ENCODE measurements at places on chromosomes 12 and 14.

DNA sequence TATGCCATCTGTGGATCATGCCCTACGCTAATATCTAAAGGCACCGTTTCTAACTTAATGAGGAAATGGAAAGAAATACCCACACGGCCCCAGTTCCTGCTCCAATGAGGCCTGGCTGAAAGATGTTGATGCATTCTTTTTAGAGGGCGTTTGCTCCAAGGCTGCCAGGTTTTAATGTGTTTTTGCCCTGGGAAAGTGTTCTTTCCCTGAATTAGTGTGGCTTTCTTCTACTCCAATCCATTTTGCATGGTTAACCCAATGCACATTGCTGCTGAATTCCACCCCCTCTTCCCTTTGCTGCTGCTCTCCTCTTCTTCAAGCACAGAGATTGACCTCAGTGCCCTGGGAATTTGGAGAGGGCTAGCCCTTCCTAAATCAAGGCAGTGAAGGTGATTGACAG lies 1.1 kb downstream of the MYF5 start:
- DNase-seq: no peak

DNA sequence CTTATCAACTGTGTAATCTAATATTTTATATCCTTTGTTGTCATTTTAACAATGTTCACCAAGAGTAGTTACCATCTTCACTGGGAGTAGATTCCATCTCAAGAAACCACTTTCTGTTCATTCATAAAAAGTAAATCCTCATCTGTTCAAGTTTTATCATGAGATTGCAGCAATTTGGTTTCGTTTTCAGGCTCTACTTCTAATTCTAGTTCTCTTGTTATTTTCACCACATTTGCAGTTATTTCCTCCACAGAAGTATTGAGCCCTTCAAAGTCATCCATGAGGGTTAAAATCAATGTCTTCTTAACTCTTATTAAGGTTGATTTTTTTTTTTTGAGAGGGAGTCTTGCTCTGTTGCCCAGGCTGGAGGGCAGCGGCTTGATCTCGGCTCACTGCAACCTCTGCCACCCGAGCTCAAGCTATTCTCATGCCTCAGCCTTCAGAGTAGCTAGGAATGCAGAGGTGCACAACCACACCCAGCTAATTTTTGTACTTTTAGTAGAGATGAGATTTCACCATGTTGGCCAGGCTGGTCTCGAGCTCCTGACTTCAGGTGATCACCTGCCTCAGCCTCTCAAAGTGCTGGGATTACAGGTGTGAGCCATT lies 276.6 kb downstream of the ACSS3 start:
- no peak for DNase-seq

GRCh38 chr14:74904635-74905503 lies 18.2 kb downstream of the RPS6KL1 start:
- DNase-seq: no peak

- DNase-seq: no peak
Observed at GRCh38 chr14:78310272-78310671, 140.1 kb downstream of the NRXN3 start.

DNA sequence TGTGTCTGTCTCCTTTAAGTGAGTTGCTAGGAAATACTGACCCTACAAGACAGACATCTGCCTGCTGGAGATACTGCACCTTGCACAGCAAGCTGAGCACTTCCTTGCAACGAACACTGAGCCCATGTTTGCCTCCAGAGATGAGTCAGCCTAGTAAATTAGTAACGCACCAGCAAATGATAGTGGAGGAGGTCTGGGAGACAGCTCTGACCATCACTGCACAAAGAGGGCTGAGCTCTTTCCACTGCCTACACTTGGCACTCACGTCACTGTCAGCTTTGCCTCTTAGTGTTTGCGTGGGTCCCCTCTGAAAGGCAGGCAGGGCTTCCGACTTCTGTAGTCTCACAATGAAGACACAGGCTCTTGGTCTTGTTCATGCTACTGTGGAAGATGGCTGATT lies 109.0 kb downstream of the APAF1 start:
- no peak for DNase-seq

GRCh38 chr12:58034311-58034710 lies 92.9 kb downstream of the ATP23 start:
- no peak for DNase-seq

GRCh38 chr12:89064151-89064550 lies 288.1 kb downstream of the DUSP6 start:
- DNase-seq: no peak

DNA sequence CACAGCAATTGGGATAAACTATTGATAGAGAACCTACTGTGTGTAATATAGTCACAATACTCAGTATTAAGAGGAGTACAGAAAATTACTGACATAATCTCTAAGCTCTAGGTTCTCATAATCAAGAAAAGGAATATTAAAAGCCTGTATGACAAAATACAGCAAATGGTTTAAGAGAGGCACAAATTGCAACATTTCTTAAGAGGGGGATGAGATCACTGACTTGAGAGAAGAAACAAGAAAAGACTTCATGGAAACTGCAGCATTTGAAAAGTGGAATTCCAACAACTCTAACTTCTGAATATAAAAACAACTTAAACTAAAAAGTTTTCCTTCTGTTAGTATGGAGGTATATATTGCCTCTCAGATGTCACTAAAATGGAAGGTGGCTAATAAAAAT lies 89.7 kb downstream of the NUMB start:
- DNase-seq: no peak

GRCh38 chr12:34394211-34395055 lies 372.1 kb downstream of the ALG10 start:
- DNase-seq: no peak

GRCh38 chr14:75310295-75311111 lies 31.9 kb downstream of the FOS start:
- no peak for DNase-seq

- no peak for DNase-seq
Observed at GRCh38 chr14:61328626-61329262, 7.4 kb downstream of the PRKCH start.

- no peak for DNase-seq
Observed at GRCh38 chr14:98864211-98864610, 407.8 kb downstream of the BCL11B start.

DNA sequence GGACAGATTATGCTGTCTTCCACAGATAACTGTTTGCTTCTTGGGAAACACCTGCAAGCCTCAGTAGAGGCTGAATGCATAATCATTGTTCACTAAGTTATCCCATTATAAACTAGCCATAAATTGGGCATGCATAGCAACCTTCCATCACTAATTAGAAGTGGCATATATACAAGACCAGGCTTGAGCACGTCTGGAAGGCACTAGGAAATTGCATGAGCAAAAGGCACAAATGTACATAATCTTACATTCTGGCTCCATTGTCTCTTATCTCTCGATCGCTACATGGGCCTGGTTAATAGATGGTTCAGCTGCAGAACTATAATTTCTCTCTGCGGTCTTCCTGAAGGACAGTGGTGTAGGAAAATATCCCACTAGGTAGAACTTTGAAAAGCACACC lies 679.2 kb downstream of the RPL10L start:
- no peak for DNase-seq

DNA sequence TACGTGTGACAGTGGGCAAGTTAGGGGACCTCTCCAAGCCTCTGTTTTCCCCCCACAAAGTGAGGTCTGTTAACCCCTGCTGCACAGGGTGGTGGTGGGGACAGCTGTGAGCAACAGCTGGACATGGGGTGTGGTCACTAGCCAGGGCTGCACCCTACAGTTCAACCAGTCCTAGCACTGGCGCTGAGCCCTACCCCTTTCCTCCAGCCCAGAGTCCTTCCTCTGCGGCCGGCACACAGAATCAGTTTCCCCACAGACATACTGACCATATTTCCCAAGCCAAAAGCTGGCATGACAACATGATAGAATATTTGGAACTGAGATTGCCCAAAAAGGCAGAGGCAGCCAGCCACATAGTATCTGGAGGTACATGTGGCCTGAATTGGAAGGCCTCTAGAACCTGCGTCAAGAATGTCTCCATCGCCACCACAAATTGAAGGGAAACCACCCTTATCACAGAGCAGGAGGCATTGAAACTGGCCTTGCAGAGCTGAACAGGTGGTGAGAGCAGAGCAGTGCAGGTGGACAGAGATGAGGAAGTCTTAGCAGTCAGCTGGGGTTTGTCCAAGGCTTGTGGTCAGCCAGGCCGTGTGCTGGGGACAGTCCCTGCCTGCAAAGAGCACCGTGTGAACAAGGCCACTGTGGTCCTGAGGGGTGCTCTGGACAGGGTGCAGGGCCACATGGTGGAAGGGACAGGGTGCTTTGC lies 21.2 kb downstream of the DEGS2 start:
- DNase-seq: no peak

DNA sequence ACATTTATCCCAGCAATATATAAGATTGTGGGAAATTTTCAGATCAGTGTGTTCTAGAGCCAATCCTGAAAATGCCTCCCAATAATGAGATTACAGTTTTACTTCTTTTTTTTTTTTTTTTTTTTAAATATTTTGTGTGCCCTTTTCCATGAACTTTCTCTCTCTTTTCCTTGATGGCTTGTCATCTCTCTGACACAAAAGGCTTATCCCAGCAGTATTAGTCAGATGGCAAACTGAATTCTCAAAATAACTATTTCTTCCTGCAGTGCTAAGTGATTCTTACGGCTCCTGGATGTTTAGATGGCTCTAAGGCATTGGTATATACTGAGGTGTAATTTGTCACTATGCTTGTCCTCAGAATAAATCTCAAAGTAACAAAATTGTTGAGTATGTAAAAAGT lies 86.7 kb downstream of the LRP6 start:
- DNase-seq: no peak

GRCh38 chr14:53979747-53980642 lies 23.4 kb upstream of the BMP4 start:
- DNase-seq: no peak

DNA sequence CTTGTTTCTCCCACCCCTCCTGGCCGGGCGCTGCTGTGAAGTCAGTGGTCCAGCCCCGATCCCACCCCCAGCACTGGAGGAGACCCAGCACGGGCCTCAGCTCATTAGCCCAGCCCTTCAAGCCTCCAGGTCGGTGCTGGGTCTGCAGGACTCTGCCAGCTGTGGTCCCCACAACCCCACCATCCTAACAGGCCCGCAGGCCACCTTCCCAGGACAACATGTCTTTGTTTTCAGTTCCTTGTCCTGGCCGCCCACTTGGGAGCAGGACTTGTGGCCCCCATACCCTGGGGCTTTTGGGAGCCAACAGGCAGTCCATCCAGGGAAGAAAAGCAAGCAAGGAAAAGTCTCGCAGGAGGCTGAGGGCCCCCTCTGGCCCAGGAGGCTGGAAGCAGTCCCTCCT lies 60.0 kb downstream of the HRK start:
- no peak for DNase-seq

- DNase-seq: no peak
Observed at GRCh38 chr14:104860414-104860813, 4.7 kb upstream of the CEP170B start.

- DNase-seq: no peak
Observed at GRCh38 chr12:114194066-114194465, 211.9 kb downstream of the TBX5 start.

DNA sequence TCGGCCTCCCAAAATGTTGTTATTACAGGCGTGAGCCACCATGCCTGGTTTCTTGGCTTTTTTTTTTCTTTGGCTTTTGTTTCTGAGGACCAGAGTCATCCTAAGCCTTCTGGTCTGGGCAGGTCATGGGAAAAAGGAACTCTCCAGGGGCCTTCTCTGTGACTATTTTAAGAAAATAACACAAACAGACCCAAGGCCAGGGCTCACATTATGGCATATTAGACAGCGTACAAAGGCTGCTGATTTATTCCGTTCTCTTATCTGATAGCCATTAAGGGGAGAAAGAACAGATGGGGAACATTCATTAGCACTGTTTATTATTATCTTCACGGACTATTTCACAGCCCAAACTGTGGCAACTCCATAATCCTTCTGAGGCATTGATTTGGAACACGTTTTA lies 28.8 kb upstream of the MANSC4 start:
- peak; percentile 41 for DNase-seq

- peak; percentile 87 for DNase-seq
Observed at GRCh38 chr12:119692410-119692809, 24.5 kb downstream of the PRKAB1 start.

DNA sequence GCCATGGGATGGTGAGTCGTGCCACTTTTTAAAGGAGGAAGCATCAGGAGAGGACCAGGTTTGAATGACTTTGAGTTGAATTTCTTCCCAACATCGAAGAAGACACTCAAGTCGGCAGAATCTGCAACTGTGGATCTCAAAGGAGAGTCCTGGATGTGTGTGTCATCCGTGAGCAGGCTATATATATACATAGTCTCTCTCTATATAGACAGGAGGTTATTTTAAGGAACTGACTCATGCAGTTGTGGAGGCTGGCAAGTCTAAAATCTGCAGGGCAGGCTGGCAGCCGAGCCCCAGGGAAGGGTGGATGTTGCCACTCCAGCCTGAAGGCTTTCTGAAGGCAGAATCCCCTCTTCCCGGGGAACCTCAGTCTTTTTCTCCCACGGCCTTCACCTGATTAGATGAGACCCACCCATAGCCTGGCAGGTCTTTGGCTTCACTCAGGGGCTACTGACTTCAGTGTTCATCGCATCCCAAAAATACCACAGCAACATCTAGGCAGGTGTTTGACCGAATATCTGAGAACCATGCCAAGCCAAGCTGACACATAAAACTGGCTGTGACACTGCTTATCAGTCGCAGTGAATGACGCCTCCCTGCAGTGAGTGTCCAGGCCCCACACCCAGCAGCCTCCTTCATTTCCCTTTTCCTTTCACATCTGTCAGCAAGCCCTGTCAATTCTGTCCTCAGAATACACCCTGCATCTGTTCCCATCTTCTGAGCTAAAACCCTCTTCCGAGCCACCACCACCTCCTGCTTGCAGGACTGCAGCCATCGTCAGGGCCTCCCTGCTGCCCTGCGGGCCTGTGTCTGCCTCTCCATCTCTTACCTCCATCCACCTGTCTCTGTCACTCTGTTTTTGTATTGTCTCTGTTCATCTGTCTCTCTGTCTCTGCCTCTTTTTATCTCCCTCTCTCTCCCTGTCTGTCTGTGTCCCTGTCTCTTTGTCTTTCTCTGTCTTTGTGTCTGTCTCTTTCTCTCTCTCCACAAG lies 54.0 kb downstream of the ZNF664 start:
- no peak for DNase-seq

DNA sequence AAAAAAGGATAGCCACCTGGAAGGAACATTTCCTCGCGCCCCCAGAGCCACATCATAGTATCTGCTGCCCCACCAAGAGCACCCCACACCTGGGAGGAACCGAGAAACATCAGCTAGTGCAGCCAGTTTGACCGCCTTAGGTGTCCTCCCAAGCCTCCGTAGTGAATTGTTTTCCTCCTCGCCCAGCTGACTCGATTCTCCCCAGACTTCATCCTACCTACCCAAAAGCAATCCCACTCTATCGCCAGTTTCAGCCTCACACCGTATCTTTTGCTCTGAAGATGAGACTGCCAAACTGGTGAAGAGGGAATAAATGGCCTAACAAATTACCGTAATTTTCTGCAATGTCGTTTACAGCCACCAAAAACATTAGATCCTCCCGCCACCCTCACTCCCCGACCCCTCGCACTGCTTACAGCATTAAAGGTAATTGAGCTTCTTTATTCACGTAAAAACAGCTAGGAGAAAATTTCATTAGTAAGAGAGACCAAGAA lies 1.2 kb upstream of the SLC11A2 start:
- DNase-seq: no peak

DNA sequence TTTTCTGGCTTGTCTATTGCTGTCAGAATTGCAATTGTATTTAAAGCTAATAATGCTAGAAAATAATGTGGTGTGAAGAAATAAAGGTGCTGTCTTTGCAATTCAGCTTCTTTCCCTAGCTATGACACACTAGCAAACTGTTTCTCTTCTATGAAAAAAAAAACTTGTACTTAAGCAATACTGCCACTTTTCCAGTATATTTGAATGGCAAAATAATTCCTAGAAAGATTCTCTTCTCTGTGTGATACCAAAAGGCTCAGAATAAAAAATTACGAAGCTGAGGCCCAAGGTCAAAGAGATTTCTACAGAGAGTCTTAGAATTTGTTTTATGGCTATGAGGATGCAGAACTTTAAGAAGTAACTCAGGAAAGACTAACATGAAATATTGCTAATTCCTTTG lies 235.5 kb downstream of the ADAMTS20 start:
- DNase-seq: no peak
